ENCODE measurements at places on chromosomes 1 and 21. TPM values are rescaled to one million over a fixed set of nuclear protein-coding genes. Genes with fewer than 3 reads are reported as not detected.

Gene CYP4A11
- not detected for total RNA-seq

GRCh38 chr1:91507328-91507727 is 6.7 kb downstream of the CDC7 start:
- no peak for DNase-seq
- H3K27ac ChIP-seq: no peak overlapping the region
- H3K4me3 ChIP-seq: no peak overlapping the region

Gene FTCD
- total RNA-seq: 0.21 TPM

Gene LCE3E
- not detected for total RNA-seq

- H3K4me3 ChIP-seq: no peak overlapping the region
- H3K27me3 ChIP-seq: no peaks in the 10 kb centered on the region
- no peak for DNase-seq
- no peak overlapping the region for H3K27ac ChIP-seq
- no peaks in the 10 kb centered on the region for H3K4me1 ChIP-seq
These were observed 119.7 kb downstream of the LYPLAL1 start for GRCh38 chr1:219293410-219293809.

DNA sequence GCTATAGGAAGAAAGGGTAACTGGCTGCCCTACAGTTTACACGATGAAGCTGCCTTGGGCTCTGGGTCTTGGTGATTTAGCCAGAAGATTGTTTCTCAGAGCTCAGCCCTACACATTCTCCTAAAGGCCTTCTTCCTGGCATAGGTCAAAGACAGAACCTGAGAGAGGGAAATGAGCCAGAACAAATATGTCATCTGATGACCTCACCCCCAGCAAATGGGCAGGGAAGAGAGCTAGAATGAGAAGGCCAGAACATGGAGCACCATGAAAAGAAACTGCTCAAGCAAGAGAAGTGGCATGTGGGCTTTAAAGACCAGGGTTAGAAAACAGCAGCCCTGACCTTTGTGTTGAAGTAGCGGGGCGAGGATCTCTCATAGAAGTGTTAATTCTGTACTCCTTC is 5.5 kb upstream of the ILDR2 start:
- H3K4me3 ChIP-seq: no peak overlapping the region
- H3K27me3 ChIP-seq: peaks cover 17% of the 10 kb centered on the region

Gene LCE3B
- total RNA-seq: not detected

- no peak overlapping the region for H3K27ac ChIP-seq
- no peaks in the 10 kb centered on the region for H3K36me3 ChIP-seq
- H3K4me3 ChIP-seq: no peak overlapping the region
- no peaks in the 10 kb centered on the region for H3K27me3 ChIP-seq
- no peak for DNase-seq
These were observed 23.0 kb downstream of the RGS1 start for GRCh38 chr1:192598589-192598988.

- DNase-seq: no peak
- H3K27me3 ChIP-seq: peaks cover 2% of the 10 kb centered on the region
- no peak overlapping the region for H3K4me3 ChIP-seq
- H3K4me1 ChIP-seq: no peaks in the 10 kb centered on the region
These were observed 92.7 kb downstream of the MAB21L3 start for GRCh38 chr1:116203920-116204319.
